Endothelial cell of umbilical vein (primary cell): ENCODE measurements at places on chromosomes 3 and 15.

DNA sequence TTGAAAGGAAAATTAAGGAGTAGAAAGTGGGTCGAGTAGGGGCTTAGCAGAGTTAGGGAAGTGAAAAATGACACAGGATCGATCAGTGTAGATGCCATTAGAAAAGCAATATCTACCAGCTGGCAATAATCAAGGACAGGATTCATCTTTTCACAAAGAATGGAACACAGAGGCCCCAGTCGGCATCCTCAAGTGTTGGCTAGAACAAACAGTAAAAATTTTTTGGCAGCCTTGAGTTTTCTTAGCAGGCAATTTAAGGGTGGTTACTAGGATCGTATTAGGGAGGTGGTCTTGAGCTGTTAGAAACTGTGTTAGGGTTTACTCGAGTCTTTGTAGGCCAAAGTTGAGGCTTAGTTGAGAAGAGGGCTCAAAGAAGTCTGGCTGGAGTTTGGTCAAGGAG lies 658.8 kb upstream of the SGO1 start:
- no peaks in the 10 kb centered on the region for H3K36me3 ChIP-seq
- no peaks in the 10 kb centered on the region for H3K27me3 ChIP-seq
- H3K4me3 ChIP-seq, result no peak overlapping the region
- no peak for DNase-seq
- no peaks in the 10 kb centered on the region for H3K4me1 ChIP-seq
- no peak overlapping the region for H3K27ac ChIP-seq

GRCh38 chr3:37855363-37855970 lies 6.2 kb upstream of the CTDSPL start:
- no peaks in the 10 kb centered on the region for H3K27me3 ChIP-seq
- H3K36me3 ChIP-seq, result no peaks in the 10 kb centered on the region
- H3K4me1 ChIP-seq, result peaks cover 9% of the 10 kb centered on the region
- H3K4me3 ChIP-seq, result no peak overlapping the region

DNA sequence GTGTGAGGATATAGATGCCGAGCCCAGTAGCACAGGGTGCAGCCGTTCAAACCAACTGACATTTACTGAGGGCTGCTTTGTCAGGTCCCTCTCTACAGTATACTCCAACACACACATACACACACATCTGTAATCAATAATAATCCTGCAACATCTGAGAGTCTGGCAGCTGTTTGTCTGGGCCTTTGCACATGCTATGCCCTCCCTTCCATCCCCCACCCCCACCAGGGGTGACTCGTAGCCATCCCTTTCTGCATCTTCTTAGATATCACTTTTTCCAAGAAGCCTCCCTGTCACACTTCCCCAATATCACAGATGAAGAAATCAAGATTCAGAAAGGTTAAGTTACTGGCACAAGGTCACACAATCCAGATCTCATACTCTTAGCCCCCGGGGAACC lies 13.7 kb downstream of the SPATA12 start:
- peaks cover 7% of the 10 kb centered on the region for H3K4me1 ChIP-seq
- no peaks in the 10 kb centered on the region for H3K36me3 ChIP-seq
- DNase-seq, result no peak
- H3K27me3 ChIP-seq, result peaks cover 3% of the 10 kb centered on the region

- peaks cover 23% of the 10 kb centered on the region for H3K4me1 ChIP-seq
- no peaks in the 10 kb centered on the region for H3K36me3 ChIP-seq
- H3K4me3 ChIP-seq, result no peak overlapping the region
- H3K27me3 ChIP-seq, result no peaks in the 10 kb centered on the region
- H3K27ac ChIP-seq, result no peak overlapping the region
Observed at GRCh38 chr3:16866571-16866970, 18.2 kb upstream of the PLCL2 start.

GRCh38 chr3:33217866-33218445 lies 654 bp downstream of the SUSD5 start:
- no peaks in the 10 kb centered on the region for H3K27me3 ChIP-seq
- no peaks in the 10 kb centered on the region for H3K36me3 ChIP-seq
- peak; percentile 57 for DNase-seq
- H3K27ac ChIP-seq, result no peak overlapping the region
- peak overlapping the region; percentile 39 for H3K4me3 ChIP-seq

GRCh38 chr3:180181387-180181786 lies 144.7 kb upstream of the PEX5L start:
- H3K36me3 ChIP-seq, result no peaks in the 10 kb centered on the region
- no peaks in the 10 kb centered on the region for H3K27me3 ChIP-seq
- H3K4me1 ChIP-seq, result no peaks in the 10 kb centered on the region

DNA sequence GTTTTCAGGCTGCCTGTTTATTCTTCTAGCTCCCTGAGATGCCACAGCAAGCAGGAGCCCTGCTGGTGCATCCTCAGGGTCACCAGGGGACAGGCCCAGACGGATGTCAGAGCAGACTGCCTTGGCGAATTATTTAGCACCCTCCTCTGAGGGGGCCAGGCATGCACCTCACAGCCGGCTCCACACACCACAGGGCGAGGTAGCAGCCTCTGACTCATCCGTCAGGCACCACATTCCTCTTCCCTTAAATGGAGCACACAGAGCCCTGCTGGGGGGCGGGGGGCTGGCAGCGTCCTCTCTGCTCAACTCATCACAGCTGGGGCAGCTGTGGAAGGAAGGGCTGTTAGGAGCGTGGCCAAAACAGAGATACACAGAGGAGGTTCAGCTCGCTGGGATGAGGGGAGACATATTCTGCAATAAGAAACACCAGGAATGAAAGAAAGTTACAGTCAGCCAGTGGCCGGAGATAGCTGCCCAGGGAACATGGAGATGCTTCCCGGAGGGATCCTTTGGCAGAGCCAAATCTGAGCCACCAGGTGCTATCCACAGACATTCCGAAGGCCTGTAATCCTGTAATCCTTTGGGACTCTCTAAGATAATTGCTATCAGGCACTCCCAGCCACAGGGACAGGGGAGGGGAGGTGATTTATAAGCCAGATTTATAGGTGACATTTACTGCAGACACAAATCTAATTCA lies 13.9 kb upstream of the PRICKLE2 start:
- peaks cover 2% of the 10 kb centered on the region for H3K27me3 ChIP-seq
- no peak overlapping the region for H3K27ac ChIP-seq
- no peak overlapping the region for H3K4me3 ChIP-seq
- no peaks in the 10 kb centered on the region for H3K4me1 ChIP-seq

GRCh38 chr3:4720316-4721075 lies 227.3 kb downstream of the ITPR1 start:
- H3K27me3 ChIP-seq, result no peaks in the 10 kb centered on the region
- no peak overlapping the region for H3K4me3 ChIP-seq
- no peaks in the 10 kb centered on the region for H3K36me3 ChIP-seq

GRCh38 chr3:41961751-41962679 lies at the start of gene ULK4:
Gene ULK4, minus strand, starts transcription at chr3:41962103. Its CDS starts 7,344 bp downstream, at chr3:41954759.
- H3K36me3 ChIP-seq, result no peaks in the 10 kb centered on the region
- peak; percentile 100 for DNase-seq
- peak within 1 kb of the TSS; percentile 90 for H3K27ac ChIP-seq
- H3K4me3 ChIP-seq, result peak within 1 kb of the TSS; percentile 72
- peaks cover 13% of the 10 kb centered on the region for H3K4me1 ChIP-seq
- no peaks in the 10 kb centered on the region for H3K27me3 ChIP-seq

DNA sequence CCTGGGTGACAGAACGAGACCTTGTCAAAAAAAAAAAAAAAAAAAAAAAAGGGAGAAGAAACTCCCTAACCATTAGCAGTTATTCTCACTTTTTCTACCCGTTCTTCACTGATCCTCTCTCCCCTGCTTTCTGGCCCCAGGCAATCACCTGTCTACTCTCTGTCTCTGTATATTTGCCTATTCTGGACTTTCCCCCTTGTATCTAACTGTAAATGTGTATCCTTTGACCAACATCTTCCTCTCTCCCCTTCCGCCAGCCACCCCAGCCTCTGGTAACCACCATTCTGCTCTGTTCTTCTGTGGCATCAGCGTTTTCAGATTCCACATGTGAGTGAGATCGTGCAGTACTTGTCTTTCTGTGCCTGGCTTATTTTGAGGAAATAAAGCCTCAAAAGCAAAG lies 6.9 kb downstream of the CYFIP1 start:
- peaks cover 13% of the 10 kb centered on the region for H3K4me1 ChIP-seq
- H3K27me3 ChIP-seq, result no peaks in the 10 kb centered on the region
- H3K36me3 ChIP-seq, result no peaks in the 10 kb centered on the region

- H3K27ac ChIP-seq, result no peak overlapping the region
- no peaks in the 10 kb centered on the region for H3K27me3 ChIP-seq
- no peaks in the 10 kb centered on the region for H3K36me3 ChIP-seq
- no peak for DNase-seq
- H3K4me1 ChIP-seq, result peaks cover 5% of the 10 kb centered on the region
Observed at GRCh38 chr3:197495499-197495898, 60.3 kb downstream of the BDH1 start.

DNA sequence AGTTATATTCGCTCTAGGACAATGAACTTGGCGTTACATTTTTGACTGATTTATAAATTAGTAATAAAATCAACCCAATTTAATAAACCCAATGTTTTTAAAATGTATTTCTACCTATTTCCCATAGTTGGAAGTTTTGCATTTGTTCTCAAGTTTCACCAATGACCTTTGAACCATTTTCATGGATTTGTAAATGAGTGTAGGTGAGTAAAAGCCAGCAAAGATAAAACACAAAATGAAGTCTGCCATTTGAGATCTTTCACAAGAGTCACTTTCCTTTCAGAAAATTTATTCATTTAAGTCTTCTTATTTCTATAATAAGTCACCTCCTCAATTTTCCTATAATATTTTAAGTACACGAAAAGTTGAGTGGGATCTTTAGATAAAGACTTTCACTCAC lies 92.1 kb downstream of the MEIS2 start:
- no peaks in the 10 kb centered on the region for H3K4me1 ChIP-seq
- DNase-seq, result no peak
- H3K27ac ChIP-seq, result no peak overlapping the region
- H3K4me3 ChIP-seq, result no peak overlapping the region
- H3K36me3 ChIP-seq, result peaks cover 4% of the 10 kb centered on the region
- H3K27me3 ChIP-seq, result no peaks in the 10 kb centered on the region

DNA sequence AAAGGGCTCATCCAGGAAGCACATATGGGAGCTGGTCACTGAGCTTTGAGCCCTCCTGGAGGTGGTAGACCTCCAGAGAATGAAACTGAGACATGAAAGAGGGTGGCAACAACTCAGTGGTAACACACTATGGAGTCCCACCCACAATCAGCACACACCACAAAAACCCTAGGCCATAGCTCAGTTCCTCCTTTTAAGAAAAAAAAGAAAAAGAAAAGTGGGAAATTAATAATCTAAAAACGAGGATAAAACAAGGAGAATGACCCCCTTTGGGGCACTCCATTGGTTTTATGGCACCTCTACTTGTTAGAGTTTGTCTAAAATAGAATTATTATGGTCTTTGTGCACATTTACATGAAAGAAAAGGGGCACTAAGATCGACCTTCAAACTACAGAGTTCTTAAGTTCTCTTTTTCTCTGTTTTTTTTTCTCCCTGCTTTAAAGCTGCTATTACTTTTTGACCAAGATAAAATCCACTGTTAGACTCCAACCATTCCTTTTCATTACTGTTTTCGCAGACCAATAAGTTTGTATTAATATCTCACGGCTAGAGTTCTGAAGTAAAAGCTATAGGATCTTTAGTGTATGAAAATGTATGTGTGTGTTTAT lies 40.2 kb upstream of the ZBTB20 start:
- H3K27ac ChIP-seq, result no peak overlapping the region
- H3K4me1 ChIP-seq, result no peaks in the 10 kb centered on the region
- H3K36me3 ChIP-seq, result no peaks in the 10 kb centered on the region
- no peak for DNase-seq

DNA sequence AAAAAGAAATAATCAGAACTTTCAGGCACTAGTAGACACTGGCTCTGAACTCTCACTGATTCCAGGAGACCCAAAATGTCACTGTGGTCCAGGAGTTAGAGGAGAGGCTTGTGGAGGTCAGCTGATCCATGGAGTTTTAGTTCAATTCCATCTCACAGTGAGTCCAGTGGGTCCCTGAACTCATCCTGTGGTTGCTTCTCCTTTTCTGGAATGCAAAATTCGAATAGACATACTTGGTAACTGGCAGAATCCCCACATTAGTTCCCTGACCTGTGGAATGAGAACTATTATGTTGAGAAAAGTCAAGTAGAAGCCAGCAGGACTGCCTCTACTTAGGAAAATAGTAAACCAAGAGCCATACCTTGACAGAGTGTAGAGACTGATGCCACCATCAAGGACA lies 87.3 kb upstream of the OXTR start:
- H3K27ac ChIP-seq, result no peak overlapping the region
- DNase-seq, result no peak
- H3K36me3 ChIP-seq, result no peaks in the 10 kb centered on the region
- no peaks in the 10 kb centered on the region for H3K4me1 ChIP-seq
- H3K27me3 ChIP-seq, result no peaks in the 10 kb centered on the region
